ENCODE measurements at places on chromosomes 2 and 18.

DNA sequence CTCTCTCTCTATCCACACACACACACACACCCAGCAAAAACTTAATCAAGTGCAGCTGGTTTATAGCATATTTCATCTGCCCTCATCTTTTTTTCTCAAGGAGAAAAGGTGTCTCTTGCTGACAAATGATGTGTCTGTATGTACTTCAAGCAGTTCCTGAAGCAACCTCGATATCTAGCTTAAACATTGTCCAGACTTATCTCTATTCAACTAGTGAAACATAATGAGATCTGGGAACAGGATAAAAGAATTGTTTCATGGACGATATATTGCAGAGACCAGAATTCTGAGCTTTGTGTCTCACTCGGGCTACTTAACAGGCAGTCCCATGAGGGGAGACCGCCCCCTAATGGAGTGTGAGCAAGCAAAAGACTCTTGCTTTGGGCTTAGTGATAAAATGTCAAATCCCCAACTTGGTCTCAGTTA is 929.2 kb upstream of the SOX11 start:
- DNase-seq = no peak

- DNase-seq = no peak
Measured at GRCh38 chr2:113818382-113818951, 62.0 kb upstream of the SLC35F5 start.

- DNase-seq = no peak
Measured at GRCh38 chr18:75066021-75066880, 142.7 kb downstream of the PTGR3 start.

GRCh38 chr2:128347701-128348539 is 29.3 kb upstream of the HS6ST1 start:
- DNase-seq = no peak

DNA sequence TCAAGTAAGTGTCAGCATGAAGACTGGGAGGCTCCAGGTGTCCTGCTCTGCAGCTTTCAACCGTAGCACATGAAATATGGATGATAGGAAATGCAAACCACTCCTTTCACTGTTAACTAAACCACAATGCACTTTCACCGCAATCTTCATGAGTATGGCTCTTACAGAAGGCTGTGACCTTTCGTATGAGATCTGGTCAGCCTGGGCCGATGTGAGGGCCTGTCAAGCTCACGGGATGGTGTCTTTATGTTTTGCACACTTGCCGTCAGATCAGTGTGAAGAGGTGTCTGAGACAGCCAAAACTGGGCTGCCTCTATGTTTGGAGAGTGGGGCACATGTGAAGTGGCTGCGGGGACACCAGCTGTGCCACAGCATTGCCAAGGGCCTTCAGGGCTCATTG is 62.8 kb upstream of the AFF3 start:
- DNase-seq = no peak

Data from stimulated activated CD8-positive, alpha-beta memory T cell treated with anti-CD3 and anti-CD28 coated beads, Interleukin-4, amount 100 ng/mL, for 1 hour (primary cell).